Hypothalamus (tissue), 51 donors: ENCODE measurements at places on chromosomes 7 and 10.

GRCh38 chr7:69246758-69247157 is 351.5 kb upstream of the AUTS2 start:
- DNase-seq = no peak

- no peak for DNase-seq
Observed at GRCh38 chr7:17408245-17408903, 109.9 kb downstream of the AHR start.

DNA sequence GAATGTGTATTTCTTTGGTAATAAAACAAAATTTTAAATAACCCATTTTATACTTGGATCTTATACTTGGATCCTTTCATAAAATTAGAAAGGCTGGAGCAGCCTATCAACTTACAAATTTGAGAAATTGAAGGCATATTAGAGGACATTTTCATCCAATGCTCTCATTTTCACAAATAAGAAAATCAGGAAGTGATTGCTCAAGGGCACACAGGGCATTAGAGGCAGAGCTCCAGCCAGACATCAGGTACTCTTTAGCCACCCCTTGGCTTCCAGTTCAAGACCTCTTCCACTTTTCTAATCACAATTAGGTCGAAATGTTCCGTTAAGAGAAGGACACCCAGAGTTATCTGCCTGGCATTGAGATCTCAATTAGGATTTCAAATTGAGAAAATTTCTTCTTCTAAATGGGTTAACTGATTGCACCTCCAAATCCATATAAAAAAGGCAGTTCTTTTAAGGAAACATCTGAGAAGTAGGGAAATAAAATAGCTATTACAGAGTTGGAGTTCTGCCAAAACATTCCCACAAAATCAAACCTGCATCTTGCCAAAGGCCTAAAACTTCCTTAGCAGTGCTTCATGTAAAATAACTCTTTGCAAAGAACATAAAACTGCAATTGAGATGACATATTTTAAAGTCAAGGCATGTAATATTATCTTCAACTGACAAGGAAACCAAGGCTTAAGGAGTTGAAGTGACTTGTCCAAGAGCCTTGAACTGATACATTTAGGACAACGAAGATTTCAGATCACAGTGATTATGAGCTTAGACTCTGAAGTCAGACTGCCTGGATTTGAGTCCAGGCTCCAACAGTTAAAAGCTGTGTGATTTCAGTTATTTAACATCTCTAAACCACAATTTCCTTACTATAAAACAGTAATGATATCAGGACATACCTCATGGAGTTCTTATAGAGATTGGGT is 2.4 kb downstream of the ACTA2 start:
- DNase-seq = no peak

DNA sequence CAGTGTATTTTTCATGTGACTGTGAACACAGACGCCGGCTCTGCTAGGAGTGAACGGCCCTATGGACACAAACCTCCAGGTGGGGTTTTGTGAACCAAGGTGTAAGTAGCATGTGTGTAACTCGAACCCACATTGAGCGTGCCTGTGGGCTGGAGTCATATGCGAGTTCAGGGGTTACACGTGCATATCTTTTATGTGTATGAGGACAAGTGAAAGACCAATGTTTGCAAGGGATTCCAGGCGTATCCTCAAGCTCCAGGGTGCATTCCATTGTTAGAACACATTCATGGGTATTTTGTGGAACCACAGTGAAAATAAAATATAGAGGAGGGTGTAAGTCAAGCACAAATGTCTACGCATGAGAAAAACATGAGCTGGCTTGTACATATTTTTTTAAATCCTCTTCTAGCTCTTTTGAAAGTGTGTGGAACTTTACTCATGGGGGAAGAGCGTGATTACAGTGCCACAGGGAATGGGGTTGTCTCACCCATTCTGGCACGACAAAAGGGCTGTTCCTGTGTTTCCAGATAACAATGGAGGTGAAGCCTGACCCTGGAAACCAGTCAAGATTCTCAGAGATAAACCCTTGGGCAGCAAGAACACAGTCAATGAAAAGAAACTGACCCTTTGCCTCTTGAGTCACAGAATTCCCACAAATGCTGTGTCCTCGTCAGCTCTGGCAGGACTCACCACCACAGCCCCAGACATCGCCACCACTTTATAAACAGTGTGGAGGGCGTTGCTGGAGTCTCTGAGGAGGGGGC is 37.0 kb upstream of the GOT1 start:
- no peak for DNase-seq

GRCh38 chr10:5645944-5646617 is 20.3 kb downstream of the ASB13 start:
- DNase-seq = no peak

- no peak for DNase-seq
Observed at GRCh38 chr7:22723637-22724036, 3.4 kb upstream of the IL6 start.

DNA sequence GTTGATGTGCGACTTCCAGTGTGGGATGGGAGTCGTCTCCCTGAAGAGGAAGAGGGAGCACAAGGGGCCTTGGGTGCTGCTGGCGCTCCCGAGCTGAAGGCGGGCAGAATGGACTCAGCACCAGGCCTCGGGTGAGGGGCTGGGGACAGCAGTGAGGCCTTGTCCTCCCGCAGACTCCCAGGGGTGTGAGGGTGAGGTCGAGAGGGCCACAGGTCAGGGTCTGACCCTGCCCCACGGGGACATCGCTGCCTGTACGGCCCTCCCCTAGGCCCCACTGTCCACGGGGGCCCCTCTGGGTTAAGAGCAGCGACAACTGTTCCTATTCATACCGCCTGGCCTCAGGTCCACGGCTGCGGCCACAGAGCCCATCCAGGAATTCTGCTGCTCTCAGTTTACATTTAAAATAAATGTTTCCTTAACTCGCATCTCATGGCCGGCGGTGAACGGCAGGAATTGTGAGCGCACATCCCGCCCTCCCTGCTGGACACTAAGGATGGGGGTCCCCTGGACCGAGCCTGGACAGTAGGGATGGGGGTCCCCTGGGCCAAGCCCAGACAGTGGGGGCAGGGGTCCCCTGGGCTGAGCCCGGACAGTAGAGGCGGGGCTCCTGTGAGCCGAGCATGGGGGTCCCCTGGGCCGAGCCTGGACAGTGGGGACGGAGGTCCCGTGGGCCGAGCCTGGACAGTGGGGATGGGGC is 61.7 kb downstream of the PDGFA start:
- DNase-seq = no peak

DNA sequence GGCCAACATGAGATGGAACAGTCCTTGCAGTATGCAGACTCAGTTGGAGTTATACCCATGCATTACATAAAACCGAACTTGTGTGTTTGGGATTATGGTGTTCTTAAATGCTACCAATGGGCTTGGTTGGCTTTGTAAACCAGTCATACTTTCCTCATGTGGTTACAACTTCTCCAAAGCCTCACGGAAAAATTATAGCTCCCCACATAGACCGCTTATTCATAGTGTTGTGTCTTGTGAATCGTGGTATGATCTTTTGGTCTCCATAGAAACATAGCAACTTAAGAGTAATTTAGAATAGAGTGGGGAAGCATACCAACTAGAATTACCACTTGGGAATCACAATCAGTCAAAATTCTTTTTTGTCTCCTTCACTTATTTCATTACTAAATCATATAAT is 112.3 kb upstream of the FZD1 start:
- no peak for DNase-seq

- no peak for DNase-seq
Observed at GRCh38 chr7:92246360-92247101, 757 bp downstream of the ANKIB1 start.

- no peak for DNase-seq
Observed at GRCh38 chr10:79224263-79224949, 122.9 kb upstream of the PPIF start.

DNA sequence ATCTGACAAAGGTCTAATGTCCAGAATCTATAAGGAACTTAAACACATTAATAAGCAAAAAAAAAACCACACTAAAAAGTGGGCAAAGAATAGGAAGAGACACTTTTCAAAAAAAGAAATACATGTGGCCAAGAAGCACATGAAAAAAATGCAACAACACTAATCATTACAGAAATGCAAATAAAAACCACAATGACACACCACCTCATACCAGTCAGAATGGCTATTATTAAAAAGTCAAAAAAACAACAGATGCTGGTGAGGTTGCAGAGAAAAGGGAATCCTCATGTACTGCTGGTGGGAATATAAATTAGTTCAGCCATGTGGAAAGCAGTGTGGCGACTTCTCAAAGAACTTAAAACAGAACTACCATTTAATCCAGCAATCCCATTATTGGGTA is 119.0 kb downstream of the LMBR1 start:
- DNase-seq = no peak

DNA sequence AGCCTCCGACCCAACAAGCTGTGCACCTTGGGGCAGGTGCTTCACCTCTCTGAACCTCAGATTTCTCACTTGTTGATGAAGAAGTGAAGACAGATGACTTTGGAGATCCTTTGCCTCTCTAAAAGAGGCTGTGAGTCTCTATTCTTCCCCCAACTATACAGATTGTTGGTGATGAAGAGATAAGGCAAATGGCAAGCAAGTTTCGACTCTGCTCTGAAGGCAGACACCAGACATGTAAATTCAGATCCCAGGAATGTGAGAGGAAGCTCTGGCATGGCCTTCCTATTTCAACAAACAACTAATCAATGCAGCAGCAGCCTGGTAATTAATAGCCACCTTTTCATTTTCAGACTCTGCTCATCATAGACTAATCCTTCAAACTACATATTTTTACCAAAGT is 74.2 kb upstream of the EGR2 start:
- no peak for DNase-seq

DNA sequence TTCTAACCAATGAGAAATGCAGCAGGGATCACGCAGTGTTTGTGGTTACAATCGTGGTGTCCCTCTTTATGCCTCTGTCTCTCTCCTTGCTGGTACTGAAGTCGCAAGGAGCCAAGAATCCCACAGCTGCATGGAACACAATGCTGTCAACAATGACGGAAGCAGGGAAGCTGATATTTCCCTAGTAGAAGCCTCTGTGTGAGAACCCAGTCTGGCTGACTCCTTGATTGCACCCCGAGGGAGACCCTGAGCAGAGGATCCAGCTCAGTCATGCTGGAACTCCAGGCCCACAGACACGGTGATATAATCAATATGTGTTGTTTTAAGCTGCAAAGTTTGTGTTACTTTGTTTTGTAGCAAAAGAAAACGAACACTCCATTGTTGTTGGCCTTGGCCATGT is 677.9 kb downstream of the PARD3 start:
- no peak for DNase-seq

DNA sequence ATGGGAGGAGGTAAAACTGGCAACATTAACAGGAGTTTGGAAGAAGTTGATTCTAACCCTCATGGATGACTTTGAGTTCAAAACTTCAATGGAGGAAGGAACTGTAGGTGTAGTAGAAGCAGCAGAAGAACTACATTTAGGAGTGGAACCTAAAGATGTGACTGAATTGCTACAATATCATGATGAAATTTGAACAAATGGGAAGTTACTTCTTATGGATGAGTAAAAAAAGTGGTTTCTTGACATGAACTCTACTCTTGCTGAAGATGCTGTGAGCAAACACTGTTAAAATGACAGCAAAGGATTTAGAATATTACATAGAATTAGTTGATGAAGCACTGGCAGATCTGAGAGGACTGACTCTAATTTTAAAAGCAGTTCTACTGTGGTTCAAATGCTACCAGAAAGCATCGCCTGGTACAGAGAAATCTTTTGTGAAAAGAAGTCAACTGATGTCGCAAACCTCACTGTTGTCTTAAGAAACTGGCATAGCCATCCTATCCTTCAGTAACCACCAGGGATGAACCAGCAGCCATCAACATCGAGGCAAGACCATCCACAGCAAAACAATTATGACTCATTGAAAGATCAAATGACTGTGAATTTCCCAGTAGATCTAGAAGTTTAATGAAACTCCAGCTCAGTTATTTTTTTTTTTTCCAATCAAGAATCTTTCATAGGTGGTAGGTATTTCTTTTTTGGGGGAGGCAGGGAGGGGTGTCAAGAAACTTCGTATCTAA is 20.8 kb downstream of the BRAF start:
- no peak for DNase-seq

- DNase-seq = no peak
Observed at GRCh38 chr10:104035194-104036068, 50.2 kb downstream of the COL17A1 start.

GRCh38 chr7:134943785-134944400 is 42.4 kb upstream of the AGBL3 start:
- no peak for DNase-seq

GRCh38 chr10:70479626-70480238 is 1.2 kb downstream of the PALD1 start:
- DNase-seq = no peak
